Brain microvascular endothelial cell (primary cell): ENCODE measurements at places on chromosomes 7 and 10.

DNA sequence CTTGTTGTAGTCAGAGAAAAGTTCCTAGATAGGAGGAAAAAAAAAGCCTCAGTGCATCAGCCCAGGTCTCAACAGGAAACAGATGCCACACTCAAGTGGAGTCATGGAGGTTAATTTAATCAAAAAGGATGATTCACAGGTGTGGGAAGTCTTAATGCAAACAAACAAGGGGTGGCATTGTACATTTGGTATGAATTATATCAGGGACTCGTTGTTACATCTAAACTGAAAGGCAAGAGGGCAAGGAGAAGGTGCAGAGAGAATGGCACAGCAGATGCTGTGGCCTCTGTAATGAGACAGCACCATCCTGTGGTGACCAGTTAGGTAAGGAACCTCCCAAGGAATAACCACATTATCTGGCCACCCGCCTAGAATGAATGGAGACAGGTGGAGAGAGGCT is 133.7 kb downstream of the PTPRZ1 start:
- no peak for DNase-seq

- no peak for DNase-seq
Observed at GRCh38 chr10:95522117-95522516, 39.1 kb downstream of the SORBS1 start.

GRCh38 chr10:14528450-14528849 is 197.7 kb upstream of the FRMD4A start:
- DNase-seq, result no peak

DNA sequence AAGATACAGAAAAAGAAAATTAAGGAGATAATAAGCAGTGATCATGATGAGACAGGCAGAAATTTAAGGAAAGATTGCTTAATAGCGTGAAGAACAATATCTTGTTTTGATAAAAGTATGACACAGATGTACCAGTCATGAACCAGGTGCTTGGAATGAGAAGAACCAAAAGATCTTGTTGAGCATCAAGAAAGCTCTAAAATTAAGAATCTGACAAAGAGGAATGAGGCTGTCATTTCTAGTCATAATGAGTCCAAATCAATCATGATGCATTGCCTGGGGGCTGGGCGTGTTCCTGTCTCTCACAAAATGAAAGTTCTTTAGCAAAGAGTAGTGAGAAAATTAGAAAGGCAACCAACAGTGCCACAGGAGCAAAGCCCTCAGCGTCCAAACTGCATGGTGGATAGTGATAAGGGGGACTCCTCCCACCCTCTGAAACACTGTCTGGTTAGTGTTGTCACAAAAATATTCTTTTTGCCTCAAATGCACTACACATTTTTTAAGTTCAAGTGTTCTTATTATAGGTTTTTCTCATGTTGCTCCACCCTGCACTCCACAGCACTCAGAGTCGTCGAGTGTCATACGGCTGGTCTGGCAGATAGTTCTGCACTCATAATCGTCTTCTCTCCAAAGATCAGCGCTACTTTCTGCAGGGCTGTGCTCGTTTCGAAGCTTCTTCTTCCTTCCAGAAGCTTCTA is 439.6 kb downstream of the TNS3 start:
- no peak for DNase-seq

GRCh38 chr7:95686109-95686508 is 86.2 kb upstream of the DYNC1I1 start:
- DNase-seq, result peak; percentile 47

DNA sequence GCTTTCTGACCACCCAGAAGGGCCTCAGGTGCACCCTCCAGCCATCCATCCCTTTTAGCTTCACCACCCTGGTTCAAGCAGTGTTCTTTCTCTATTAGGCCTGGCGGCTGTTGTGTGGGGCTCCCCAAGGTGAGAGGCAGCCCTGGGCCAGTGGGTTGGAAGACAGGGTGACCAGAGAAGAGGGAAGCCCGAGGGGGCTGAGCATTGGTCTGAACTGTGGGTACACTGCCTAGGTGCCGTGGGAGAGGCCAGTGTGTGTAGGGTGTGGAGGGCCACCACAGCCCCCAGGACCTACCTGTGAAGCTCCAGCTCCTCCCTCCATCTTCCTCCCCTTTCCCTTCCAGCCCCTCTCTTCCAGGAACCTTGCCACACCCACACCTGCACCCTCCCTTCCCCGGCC is 9.1 kb upstream of the MTPAP start:
- no peak for DNase-seq

DNA sequence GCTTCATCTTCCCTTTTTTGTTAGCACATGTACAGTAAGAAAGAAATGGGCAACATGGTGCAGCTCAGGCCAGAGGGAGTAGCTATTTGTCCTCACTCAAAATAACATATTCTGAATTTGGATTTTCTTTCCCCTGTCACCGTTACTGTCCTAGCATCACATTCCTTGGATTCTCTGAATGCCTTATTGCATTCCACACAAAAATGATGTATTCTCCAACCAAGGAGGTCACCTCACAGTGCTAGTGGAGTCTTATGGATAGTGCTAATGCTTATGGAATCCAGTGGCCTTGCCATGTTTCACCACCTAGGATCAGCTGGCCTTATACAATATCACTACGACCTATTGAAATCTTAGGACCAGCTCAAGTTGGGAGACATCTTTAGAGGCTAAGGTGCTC is 7.2 kb downstream of the PRSS58 start:
- no peak for DNase-seq

DNA sequence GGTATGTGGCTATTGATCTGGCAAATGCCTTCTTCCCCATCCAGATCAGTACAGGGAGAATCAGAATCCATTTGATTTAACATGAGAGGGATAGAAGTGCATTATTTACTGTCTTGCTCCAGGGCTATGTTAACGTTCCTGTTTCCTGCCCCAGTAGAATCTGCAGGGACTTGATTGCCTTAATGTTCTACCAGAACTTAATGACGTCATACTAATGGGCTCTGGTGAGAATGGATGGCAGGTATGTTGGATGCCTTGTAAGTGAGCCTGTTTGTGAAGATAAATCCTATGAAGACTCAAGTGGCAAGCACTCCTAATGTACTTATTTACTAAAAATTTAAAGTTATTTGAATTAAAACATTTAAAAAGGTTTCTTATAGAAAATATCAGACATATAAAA is 44.5 kb upstream of the CHCHD3 start:
- no peak for DNase-seq
